Left forelimb (tissue), 1 donor: ENCODE measurements at places on chromosomes 6 and 20.

DNA sequence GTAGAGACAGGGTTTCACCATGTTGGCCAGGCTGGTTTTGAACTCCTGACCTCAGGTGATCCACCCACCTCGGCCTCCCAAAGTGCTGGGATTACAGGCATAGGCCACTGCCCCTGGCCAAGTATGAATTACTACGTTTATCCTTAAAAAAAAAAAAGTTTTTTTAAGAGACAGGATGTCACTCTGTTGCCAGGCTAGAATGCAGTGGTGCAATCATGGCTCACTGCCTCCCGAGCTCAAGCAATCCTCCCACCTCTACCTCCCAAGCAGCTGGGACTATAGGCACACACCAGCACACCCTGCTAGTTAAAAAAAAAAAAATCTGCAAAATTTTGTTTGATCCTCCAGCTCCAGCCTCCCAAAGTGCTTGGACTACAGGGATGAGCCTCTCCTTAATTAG lies 23.1 kb downstream of the IYD start:
- no peak for DNase-seq

GRCh38 chr6:18585032-18585573 lies 198.0 kb downstream of the RNF144B start:
- DNase-seq, result no peak

GRCh38 chr20:8118039-8118438 lies 14.0 kb upstream of the PLCB1 start:
- no peak for DNase-seq

- no peak for DNase-seq
These were observed 22.5 kb downstream of the HFE start for GRCh38 chr6:26109772-26110171.

GRCh38 chr6:2872423-2873358 lies 30.4 kb downstream of the SERPINB9 start:
- no peak for DNase-seq

DNA sequence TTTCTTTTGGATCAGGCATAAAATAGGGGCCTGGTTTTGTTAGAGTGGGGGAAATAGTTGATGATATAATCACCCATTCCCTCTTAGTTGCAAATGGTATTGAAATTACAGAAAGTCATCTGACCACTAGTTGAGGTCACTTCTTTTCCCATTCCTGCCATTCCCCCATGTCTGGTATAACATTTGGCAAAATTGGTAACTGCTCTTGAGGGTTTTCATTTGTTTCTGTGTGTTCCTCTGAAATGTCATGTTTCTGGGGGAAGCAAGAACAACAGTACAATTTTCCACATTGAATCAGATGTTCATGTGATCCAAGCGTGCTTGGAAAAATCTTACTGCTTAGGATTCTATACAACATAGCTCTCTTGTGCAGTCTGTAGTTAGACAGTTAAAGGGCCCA lies 7.3 kb downstream of the AIG1 start:
- no peak for DNase-seq

GRCh38 chr6:109795994-109796555 lies 105.0 kb downstream of the FIG4 start:
- DNase-seq, result no peak

DNA sequence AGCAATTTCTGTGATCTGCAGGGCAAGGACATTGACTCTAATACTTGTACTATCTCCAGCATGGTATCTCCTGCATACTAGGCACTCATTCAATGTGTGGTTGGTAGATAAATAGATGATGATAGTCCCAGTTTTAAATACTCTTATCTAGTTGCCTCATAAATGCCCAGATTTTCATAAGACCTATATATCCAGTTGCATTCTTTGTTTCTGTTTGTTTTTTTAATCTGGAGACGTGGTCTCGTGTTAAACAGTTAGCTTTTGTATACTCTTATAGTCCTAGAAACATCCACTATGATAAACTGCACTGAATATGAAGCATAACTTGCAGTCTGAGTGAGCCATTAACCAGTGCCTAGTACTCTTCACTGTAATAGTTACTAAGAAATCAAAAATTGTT lies 35.5 kb upstream of the SUMO4 start:
- no peak for DNase-seq

- no peak for DNase-seq
These were observed 193.4 kb upstream of the CDYL start for GRCh38 chr6:4582506-4583417.

DNA sequence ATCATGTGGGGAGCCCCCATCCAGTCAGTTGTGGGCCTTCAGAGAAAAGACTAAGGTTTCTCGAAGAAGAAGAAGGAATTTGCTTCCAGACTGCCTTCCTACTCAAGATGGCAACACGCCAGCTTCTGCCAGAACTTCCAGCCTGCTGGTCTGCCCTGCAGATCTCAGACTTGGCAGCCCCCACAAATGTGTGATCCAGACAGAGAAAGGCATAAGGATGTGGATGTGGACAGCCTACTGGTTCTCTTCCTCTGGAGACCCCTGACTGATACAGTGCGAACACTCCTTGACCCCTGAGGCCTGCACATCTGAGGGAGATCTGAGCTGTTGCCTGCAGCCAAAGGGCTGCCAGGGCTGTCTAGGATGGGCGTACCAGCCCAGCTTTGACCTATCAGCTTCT lies 8.6 kb downstream of the GABRR1 start:
- DNase-seq, result no peak

DNA sequence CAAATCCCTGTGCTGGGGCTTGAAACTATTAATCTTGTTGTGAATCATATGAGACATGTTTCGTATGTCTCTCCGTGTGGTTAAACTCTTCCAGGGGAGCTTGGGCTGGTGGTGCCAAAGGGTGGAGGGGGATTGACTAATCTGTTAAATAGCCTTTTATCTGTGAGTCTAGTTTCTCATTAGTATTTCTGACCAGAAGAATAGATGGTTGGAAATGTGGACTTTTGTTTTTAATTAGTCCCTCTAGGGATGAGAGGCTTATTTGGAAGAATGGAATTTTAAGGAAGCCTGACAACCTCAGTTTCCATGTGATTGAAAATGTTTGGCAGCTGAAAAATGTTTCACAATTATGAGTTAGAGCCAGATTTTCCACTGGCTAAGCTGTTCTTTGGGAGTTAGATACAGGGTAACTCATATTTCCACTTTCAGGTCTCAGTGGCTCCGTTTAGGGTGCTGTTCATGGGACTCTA lies 117.3 kb downstream of the BCKDHB start:
- DNase-seq, result no peak

GRCh38 chr6:14751645-14752175 lies 494.2 kb upstream of the JARID2 start:
- DNase-seq, result no peak

DNA sequence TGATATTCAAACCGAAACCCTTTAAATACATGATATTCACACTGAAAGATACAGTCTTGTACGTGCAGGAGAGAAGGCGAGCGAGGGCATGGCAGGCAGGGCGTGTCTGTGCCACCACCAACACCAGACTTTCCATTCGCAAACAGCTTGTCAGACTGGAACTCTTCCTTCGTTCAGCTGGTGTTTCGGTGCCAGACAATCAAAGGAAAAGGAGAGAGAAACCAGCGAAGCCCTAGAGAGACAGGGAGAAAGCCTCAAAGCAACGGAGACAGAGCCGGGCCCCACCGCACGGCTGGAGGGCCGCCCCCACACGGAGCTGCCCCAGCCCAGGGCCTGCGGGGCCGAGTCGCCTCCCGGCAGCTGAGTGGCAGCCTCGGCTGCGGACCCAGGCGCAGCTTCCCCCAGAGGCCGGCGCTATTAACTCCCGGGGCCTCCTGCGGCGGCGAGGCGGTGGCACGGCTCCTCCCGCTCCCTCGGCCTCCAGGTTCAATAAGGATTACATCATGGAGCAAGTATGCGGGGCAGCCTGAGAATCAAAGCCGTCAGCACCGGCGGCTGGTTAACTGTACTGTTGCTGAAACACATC lies 32.1 kb upstream of the NR2E1 start:
- DNase-seq, result peak; percentile 69

DNA sequence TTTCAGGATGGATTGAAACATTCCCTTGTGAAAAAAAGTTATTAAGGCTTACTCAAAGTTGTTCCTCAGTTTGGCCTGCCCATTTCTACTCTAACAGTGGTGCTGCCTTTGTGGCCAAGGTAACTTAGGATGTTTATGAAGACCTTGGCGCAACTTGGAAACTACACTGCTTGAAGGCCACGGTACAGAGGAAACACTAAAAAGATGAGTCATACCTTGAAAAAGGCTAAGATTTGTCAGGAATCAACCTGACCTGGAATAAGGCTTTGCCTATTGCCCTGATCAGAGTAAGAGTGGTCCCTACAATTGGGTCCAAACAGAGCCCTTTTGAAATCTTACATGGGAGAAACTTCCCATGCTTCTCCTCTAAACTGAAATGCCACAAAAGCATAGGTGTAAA lies 119.9 kb upstream of the MOCS1 start:
- no peak for DNase-seq

- DNase-seq, result no peak
These were observed 274.1 kb downstream of the CLIC5 start for GRCh38 chr6:45741437-45742171.

DNA sequence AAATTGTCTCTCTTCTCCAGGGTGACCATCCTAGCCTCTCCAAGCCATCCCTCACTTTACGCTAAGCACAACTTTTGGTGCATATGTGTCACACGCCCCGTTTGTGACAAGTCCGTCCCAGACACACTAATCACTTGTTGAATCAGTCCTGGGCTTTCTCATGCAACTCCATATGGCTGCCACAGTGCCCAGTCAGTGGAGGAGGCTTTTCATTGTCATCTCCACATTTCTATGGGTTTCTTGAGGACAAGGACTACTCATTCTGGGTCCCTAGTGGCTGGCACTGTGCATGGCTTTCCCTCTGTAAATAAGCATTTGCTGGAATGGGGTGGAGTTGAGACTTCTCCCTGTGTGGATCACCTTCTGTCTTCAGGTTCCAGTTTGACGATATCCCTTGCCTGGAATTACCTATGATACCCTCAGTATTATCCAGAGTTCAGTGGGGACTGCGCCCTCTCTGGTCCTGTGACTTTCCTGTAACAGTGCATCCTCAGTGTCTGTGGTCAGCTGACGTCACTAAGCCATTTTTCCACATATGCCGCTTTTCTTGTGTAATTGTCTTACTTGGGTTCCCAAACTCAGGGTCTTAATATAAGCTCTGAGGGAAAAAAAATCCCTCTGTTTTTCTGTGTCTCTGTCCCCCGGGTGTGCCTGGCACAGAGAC lies 59.8 kb upstream of the MYL9 start:
- no peak for DNase-seq

GRCh38 chr20:48856130-48856529 lies 28.3 kb upstream of the PREX1 start:
- no peak for DNase-seq

DNA sequence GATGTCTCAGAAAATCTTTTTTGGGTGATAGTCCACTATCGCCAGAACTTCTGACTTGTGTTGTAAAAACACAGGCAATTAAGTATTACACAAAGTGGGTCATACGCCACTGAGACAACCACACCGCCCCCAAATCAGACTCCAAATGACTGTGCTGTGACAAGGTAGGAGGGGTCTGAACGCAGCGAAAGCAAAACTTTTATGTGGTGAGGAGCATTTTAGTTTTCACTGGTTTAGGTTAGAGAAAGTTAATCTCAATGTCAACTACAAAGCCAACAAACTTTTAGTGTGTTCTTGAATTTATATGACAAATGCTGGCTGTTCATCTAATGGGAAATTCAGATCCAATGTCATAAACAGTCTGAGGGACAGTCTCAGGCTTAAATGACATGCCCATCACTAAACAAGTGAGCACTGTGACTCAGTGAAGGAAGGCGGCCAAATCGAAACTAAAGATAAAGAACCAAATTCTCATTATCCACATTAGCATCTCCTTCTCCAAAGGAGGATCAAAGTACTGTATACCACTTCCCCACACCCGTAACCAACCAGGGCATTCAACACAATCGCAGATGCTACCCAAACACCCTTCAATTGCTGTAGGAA lies 186.7 kb downstream of the GJA10 start:
- no peak for DNase-seq

GRCh38 chr20:17504898-17505635 lies 26.1 kb downstream of the BFSP1 start:
- DNase-seq, result peak; percentile 81

- no peak for DNase-seq
These were observed 77.4 kb downstream of the FIG4 start for GRCh38 chr6:109768485-109768884.

DNA sequence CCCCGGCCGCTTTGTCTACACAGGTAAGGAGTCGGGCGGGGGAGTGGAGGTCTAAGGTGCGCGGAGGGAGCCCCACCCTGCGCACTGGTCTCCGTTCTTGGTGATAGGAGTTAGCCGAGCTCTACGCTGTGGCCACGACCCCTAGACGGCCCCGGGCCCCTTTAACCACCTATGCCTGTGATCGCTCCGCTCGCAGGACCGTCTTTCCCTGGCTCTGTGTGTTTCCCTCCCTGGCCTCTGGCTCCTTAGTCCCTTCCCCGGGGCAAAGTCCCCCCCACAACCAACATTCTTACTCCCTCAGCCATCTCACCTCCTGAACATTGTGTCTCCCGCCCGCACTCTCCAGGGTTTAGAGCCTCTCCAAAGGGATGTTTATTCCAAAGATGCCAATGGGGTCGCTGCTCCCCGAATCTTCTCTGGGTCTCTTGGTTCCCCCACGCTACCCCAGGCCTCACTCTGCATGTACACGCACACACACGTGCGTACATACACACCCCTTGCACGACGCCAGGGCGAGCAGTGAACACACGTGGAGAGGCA lies 50.4 kb downstream of the CPXM1 start:
- DNase-seq, result no peak

DNA sequence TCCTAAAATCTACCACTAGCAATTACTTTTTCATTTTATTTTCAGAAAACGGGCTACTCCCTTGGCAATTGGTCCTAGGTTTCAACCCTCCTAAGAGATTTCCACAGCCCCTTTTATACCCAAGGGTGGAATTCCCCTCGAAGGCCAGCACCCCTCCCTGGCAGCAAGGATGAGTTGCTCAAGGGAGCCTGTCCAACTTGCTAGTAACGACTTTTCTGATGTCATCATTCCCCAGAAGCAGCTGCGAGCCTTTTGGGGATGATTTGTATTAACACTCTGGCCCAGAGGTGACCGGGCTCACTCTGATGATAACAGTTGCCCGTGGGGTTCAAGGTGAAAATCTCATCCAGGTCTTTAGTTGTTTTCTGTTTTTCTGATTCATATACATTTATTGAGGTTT lies 30.7 kb upstream of the NAA20 start:
- DNase-seq, result no peak

GRCh38 chr6:129767776-129768485 lies 58.0 kb upstream of the ARHGAP18 start:
- no peak for DNase-seq

DNA sequence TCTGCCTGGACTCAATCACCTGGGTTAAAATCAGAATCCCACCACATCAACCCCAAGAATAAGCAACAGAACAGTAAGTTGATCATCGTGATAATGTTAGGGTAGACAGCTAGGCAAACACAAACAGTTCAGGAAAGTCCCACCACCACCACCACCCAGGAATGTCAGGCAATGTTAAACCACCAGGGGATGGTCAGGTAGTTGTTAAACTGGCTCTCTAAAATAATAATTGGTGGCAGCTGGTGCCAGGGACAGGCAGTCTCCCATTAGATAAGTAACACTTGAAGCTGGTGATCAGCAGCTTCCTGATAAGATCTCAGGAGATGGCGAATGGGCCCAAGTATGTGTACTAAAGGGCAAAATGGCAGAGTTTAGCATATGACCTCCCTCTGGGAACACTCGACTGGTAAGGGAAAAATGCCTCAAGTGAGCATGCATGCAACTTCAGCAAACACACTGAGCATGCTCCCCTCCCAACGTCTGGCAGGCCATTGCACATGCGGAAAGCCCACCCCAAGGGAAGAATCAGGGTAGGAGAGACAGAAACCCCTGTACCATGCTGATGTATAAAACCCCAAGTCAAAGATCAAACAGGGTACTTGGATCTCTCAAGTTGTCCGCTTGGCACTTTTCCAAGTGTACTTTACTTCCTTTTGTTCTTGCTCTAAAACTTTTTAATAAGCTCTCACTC lies 66.6 kb downstream of the IPCEF1 start:
- DNase-seq, result no peak
